ENCODE measurements at places on chromosomes 11 and 22.
A peak's percentile ranks its signal among the peaks of the same experiment; 100 is the strongest.

GRCh38 chr11:7638710-7639642, 34.3 kb downstream of the CYB5R2 start:
- no peak for DNase-seq

- DNase-seq: peak; percentile 49
Measured at GRCh38 chr11:3867209-3868091, 12.0 kb downstream of the STIM1 start.

GRCh38 chr11:19978668-19979518, 181.4 kb downstream of the DBX1 start:
- DNase-seq: peak; percentile 8

GRCh38 chr11:48006301-48006992, 26.1 kb downstream of the PTPRJ start:
- DNase-seq: peak; percentile 70

GRCh38 chr11:61157743-61158142, 3.5 kb downstream of the VPS37C start:
- DNase-seq: peak; percentile 13

GRCh38 chr11:32280339-32280738, 155.0 kb downstream of the WT1 start:
- DNase-seq: no peak

DNA sequence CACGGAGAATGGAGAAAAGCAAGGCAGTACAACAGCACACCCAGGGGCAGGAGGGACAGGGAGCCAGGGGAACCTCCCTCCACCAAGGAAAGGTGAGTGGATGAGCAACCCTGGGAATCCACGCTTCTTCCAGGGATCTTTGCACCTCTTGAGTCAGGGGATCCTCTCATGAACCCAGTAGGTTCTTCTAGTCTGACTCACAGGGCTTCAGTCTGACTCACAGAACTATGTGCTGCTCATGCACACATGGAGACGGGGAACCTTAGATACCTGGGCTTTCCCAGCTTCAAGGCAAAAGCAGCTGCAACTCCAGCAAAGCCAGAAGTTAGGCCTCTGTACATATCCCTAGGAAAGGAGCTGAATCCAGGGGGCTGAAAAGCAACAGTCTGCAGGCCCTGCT, 1021.4 kb upstream of the TENM4 start:
- no peak for DNase-seq

- no peak for DNase-seq
Measured at GRCh38 chr11:127454856-127455255, 454.3 kb upstream of the KIRREL3 start.

DNA sequence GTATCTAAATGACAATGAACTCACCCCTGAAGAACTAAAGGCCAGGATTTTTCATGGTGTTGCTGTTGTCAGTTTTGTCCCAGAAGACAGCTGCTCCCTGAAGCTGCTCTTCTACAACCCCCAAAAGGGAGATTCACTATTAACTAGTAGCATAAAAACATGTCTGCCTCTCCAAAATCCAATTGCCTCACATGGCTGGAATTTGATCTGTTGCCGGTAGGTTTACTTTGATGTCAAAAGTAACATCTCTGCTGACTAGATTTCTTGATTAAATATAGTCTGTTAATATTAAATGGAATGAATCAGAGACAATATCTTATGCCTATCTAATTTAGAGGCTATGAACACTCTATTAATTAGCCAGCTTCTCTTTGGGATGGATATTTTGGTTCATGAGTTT, 425.4 kb downstream of the ETS1 start:
- DNase-seq: no peak

DNA sequence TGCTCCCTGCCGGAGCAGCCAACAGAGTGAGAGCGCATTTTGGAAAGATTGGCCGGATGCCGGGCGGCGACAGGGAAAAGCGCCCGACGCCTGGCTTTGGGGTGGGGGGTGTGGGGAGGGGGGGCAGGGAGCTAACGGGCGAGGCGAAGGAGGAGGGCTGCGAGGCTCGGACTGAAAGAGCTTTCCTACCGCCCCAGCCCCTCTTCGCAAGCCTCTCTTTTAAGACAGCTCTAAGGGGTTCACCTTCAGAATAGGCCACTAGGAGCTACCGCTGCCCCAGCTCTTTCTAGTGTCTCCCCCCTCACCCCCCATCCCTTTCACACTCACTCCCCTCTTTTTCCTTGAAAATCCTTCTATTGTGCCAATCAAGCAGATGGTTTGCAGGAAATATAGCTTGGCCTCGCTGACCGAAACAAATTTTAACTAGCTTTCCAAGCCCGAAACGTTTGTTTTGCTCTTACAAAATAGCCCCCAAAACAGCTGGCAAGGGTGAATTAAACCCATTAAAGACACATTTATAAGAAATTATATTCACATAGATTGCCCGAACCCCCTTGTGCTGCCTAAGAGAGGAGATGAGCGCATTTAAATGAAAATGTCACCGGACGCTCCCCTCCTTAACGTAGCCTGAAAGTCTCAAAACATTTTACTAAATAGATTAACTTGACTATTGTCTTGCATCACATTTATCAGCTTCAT, 3.7 kb upstream of the DBX1 start:
- DNase-seq: no peak

- no peak for DNase-seq
Measured at GRCh38 chr11:92324890-92325289, 100.3 kb downstream of the FAT3 start.

DNA sequence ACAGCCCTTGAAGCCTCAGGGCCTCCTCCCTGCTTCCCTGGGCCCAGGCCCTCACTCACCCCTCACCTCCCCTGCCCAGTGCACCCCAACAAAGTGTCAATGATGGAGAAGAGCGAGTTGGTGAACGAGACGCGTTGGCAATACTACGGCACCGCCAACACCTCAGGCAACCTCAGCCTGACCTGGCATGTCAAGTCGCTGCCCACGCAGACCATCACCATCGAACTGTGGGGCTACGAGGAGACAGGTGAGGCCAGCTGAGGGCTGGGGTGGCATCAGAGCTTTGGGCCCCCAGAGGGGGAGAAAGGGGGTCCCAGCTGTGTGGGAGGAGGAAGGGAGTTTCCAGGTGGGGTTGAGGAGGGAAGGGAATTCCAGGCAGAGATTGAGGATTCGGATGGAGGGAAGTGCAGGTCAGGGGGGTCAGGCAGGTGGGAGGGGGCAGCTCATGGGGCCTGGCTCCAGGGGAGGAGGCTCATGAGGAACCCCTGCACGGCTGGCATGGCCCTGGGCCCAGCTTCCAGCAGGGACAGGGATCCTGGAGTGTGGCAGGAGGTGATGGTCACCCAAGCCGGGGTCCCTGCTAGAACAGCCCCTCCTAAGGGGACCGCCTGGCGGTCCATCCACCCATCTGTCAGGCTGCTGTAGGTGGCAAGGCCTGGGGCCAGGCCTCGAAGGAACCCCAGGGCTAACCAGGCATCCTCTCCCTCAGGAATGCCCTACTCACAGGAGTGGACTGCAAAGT, 2.9 kb downstream of the SUSD2 start:
- DNase-seq: no peak

DNA sequence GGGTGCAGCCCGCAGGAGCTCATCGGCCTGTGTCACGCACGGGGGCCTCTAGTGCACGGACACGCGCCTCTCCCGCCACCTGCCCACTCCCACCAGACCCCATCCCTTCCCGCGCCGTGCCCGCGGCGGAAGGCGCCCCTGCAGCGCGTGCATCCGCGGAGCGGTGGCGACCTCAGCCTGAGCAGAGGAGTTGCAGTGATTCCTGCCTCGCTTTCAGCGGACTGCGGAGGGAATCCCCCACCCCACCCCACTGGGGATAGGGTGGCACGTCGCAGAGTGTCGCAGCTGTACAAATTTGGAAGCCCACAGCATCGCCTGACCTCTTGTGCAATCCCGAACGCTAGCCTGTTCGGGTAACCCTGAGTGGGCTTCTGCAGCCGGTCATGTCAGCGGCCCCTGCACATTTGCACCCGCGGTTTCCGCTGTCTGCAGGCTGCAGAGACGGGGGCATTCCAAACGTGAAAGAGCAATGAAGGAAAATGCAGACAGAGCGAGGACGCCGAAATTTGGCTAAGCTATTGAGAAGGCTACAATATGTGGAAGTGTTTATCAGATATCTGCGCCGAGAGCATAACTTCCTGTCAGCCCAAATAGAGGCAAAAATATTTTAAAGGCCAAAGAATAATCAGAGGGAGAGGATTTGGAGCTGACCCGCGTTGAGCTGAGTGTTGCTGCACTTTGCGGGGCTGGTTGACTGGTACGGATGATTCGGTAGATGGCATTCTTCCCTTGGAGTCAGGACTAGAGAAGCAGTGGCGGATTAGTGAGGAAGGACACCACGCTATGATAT, 617 bp upstream of the ARHGAP20 start:
- DNase-seq: peak; percentile 12

GRCh38 chr22:43387815-43388214, 24.0 kb upstream of the MPPED1 start:
- no peak for DNase-seq

DNA sequence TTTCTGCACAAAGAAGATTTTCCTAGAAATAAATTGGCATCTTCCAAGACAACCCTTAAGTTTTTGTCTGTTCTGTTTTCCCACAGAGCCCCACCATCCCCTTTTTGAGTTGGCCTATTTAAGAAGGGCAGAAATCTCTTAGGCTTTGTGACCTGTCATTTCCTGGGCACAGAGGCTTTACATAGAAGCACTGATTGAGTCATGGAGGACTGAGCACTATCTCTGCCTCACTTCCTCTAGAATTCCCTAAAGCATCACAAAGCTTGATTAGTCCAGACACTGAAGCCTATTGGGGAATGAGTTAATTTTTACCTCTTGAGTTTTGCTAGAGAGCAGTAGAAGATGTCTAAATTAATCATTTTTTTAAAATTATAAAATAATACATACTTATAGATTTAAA, 25.4 kb downstream of the TRIM44 start:
- DNase-seq: no peak

- DNase-seq: no peak
Measured at GRCh38 chr11:79304599-79305212, 136.1 kb downstream of the TENM4 start.
